Amniotic stem cell (primary cell): ENCODE measurements at places on chromosomes 2 and 18.

- DNase-seq: no peak
Measured at GRCh38 chr2:187577310-187577709, 23.1 kb upstream of the TFPI start.

DNA sequence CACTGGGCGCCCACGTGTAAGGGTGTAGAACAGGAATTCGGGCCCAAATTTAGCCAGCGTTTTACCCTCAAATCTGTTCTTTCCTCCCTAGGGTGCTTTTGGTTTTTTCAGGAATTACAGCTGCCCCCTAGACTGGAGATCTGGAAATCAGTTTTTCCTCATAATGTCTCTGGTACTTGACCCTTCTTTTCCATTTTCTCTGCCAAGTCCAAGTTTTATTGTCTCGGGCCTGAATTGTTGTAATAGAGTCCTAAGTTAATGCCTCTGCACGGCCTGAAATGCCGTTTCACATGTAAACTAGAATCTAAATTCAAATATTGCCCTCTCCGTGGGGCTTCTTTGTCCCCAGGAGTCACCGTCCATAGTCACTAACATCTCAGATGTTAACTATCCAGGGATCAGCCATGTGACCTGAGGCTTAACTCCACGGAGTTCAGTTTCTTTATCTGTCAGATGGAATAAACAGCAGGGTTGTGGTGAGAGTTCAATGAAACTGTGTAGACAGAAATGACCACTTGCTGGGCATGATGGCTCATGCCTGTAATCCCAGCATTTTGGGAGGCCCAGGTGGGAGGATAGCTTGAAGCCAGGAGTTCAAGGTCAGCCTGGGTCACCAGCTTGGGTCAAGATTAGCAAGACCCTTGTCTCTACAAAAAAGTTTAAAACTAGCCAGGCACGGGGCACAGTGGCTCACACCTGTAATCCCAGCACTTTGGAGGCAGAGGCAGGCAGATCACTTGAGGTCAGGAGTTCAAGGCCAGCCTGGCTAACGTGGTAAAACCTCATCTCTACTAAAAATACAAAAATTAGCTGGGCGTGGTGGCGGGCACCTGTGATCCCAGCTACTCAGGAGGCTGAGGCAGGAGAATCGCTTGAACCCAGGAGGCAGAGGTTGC, 12.7 kb upstream of the CABLES1 start:
- DNase-seq: no peak

DNA sequence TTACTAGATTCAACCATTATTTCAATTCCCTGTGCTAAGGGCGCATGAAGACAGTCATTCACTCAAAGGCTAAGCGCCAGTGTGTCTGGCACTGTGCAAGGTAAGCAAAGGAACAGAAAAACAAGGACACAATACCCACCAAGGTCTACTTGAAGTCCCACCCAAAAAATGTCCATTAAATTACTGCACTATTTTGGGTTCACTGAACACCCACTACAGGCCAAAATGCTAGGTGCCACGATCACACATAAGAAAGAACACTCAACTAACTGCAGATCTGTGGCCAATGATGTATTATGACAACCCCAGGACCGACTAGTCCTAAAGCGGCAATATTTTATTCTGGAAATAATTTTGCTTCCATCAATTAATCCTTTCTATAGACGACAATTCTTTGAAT, 1.8 kb downstream of the TMEM131 start:
- DNase-seq: no peak

GRCh38 chr2:216974321-216975302, 114.7 kb upstream of the TNP1 start:
- no peak for DNase-seq

- DNase-seq: no peak
Measured at GRCh38 chr18:11994703-11995444, 13.6 kb downstream of the IMPA2 start.

- no peak for DNase-seq
Measured at GRCh38 chr18:44730803-44731529, 50.3 kb downstream of the SETBP1 start.

- DNase-seq: no peak
Measured at GRCh38 chr2:195606179-195606578, 50.8 kb upstream of the SLC39A10 start.

DNA sequence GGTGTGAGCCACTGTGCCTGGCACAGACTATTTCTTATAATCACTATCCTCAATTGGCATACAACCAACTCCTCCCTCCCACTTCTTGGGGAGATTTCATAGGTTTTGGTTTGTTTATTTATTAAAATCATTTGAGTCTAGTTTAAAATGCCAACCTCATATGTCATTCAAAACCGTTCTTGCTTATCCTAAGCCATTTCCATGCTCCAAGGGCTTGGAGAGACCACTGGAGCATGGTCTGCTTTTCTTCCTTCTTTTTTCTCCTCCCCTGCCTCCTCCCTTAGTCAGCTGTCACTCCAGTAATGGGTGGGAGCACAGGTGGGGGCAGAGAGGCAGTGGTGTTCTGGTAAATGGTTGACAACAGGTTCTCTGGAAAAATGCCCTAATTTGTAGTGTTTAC, 20.4 kb upstream of the KCNS3 start:
- no peak for DNase-seq
